Nucleus accumbens (tissue), 56 donors: ENCODE measurements at places on chromosomes 7 and 10.

GRCh38 chr10:108204528-108205305, 1040.2 kb upstream of the SORCS1 start:
- DNase-seq, result no peak

DNA sequence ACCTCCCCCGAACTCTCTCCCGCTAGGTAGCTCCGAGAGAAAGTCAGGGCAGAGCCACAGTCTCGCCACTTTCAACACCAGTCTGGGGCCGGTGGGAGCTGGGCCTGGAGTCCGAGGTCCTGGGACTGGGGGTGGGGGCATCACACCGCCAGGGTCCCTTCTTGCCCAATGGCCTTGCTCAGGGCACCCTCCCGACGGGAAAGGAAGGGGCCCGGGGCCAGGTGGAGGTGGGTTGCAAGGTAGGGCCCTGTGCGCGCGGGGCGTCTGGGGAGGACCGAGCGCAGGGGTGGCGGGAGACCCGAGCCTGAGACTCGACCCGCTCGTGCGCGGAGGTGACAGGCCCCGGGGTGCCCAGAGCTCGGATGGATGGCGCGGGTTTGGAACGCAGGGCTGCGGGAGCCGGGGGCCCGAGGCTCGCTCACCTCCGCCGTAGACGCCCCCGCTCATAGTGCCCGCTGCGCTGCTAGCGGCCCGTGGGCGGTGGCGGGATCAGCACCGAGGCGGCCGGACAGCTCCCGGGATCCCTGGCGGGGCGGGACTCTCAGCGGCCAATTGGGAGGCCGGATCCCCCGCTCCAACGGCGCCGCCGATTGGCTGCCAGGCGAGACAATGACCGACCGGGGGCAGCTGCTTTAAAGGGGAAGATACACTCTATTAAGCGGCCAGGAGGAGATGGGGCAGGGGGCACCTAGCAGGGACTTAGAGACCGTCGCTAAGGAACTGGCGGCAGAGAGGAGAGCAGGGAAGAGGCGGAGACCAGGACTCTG, at the start of gene ACTL6B:
Gene ACTL6B, minus strand, starts transcription at position 541 of the 767 bp plus-strand sequence. Its CDS starts 94 bp downstream, at position 447.
- peak; percentile 71 for DNase-seq

- DNase-seq, result no peak
Measured at GRCh38 chr7:129468547-129468946, 33.8 kb upstream of the SMKR1 start.

DNA sequence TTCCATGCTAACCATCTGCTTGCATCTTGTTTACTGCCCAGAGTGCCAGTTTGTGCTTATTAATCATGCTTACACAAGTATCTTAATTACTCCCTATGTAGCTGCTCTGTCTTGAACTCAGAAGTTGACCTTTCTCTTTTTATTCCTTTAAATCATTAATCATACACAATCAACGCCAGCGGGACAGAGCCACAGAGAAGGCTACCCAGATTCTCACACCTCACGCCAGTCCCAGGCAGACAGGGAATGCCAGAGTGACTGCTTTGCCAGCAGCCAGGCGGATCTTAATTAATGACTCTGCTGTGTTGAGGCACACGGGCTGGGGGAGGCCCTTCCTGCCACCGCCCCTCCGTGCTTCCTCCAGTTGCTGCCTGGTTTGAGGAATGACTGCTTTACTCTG, 229.4 kb downstream of the LRMDA start:
- DNase-seq, result no peak

- no peak for DNase-seq
Measured at GRCh38 chr10:115335366-115335765, 242.2 kb downstream of the ATRNL1 start.

DNA sequence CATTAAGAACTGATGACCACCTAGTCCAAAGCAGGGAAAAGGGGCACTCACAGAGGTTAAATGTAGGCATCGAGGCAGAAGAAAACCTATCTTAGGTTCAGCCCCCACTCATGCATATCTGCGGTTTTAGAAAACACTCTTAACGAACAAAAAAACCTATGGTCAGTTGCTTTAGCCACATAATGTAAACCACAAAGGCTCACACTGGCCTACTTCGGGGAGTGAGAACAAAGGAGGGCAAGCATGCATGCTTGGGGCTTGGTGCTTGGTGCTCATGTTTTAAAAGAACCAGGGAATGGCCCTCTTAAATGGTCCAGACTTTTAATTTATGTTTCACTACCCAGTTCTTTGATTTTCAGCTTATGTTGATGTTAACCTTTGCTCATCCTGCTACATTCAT, 14.2 kb downstream of the INSYN2A start:
- no peak for DNase-seq

DNA sequence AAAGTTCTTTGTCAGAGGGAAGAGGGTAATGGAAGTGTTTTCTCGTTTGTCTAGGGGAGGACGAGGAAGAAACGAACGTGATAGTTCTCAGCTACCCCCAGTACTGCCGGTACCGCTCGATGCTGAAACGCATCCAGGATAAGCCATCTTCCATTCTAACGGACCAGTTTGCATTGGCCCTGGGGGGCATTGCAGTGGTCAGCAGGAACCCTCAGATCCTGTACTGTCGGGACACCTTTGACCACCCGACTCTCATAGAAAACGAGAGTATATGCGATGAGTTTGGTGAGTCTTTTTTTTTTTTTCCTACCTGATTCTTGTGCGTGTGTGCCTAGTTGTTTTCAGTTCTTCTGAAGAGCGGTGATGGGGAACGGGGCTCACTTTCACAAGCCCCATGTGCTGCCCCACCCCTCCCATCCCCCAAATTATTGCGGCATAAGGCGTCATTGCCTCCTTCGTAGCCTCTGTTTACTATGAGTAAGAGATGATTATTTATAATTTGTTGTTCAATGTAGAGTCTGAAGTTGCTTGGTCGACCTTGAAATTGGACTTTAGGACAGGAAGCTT, 98.6 kb downstream of the ARID5B start:
- DNase-seq, result no peak

DNA sequence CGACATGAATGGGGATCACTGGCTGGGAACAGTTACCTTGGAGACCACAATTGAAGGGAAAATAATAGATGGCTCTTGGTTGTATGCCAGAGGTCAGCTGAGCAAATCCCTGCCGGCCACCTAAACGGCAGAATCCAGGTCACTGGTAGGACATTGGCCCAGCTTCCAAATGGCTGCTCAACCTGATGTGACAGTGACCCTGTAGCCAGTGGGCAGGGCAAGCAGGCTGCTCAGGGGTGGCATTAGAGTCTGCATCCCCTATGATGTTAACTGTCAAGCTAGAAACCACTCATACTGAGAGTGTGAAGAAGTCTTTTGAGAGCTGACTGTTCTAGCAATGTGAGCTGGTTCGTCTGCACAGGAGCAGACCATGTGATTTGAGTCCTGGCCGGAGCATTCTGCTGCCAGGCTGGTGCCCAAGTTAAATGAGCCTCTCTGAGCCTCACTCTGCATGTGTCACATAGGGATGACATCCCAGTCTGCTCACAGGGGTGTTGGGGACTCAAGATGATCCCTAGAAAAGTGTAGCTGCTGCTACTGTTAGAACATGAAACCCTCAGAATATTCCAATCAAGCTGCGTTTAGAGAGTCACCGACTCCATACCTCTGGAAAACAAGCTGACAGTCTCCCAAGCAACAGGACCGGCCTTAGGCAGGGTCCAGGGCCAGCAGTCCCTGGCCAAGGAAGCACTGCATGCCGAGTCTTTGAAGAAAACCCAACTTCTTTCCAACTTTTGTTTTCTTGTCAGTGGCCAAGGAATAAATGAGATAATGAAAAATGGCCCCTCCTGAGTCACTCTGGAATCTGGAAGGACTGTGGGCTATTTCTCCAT, 69.7 kb downstream of the VWA2 start:
- no peak for DNase-seq

GRCh38 chr10:30188101-30188500, 128.7 kb upstream of the JCAD start:
- no peak for DNase-seq

GRCh38 chr10:86178401-86179152, 188.0 kb downstream of the GRID1 start:
- no peak for DNase-seq

DNA sequence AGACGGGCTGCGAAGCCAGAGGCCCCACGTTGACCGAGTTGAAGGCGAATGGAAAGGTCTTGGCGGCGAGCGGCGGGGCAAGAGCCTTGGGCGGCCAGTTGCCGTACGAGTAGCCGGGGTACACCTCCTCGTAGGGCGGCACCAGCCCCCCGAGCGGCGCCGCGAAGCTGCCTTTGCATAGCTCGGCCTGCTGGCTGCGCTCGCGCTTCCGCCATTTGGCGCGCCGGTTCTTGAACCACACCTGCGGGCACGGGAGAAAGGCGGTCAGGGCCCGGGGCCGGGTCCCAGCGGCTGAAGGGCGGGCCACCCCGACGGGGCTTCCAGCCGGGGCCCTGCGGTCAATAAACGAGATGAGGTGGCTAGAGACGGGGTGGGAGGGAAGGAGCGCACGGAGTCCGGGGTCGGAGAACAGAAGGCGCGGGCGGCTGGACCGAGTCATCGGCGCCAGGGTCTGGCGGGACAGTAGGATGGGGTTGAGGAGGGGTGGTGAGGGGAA, 4.8 kb downstream of the ELOVL3 start:
- no peak for DNase-seq

GRCh38 chr7:140506788-140507464, 27.6 kb upstream of the MKRN1 start:
- no peak for DNase-seq

GRCh38 chr7:48035301-48035966, at the start of gene C7orf57:
C7orf57 (plus strand) TSS chr7:48035543; CDS start chr7:48036309, 766 bp downstream.
- peak; percentile 76 for DNase-seq

DNA sequence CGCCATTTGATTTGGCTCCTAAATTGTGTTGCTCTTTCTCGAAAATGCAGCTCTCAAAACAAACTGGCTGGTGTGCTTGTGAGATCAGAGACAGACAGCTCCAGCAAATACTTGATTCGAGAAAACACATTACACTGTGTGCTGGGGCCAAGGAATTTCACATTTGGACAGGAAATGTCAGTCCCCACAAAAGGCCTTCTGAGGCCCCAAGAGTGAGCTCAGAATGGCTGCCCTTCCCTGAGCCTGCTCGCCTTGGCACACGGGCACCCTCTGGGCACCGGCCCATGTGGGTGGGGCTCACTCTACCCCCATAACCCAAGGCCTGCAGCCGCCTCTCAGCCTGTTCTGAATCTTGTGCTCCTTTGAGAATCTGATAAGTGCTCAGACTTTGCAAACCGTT, 13.9 kb upstream of the HSPA12A start:
- peak; percentile 83 for DNase-seq
